ENCODE measurements at places on chromosomes 1 and 21.
A peak's percentile ranks its signal among the peaks of the same experiment; 100 is the strongest.

GRCh38 chr1:185668013-185668412 lies 66.2 kb upstream of the HMCN1 start:
- DNase-seq, result no peak

DNA sequence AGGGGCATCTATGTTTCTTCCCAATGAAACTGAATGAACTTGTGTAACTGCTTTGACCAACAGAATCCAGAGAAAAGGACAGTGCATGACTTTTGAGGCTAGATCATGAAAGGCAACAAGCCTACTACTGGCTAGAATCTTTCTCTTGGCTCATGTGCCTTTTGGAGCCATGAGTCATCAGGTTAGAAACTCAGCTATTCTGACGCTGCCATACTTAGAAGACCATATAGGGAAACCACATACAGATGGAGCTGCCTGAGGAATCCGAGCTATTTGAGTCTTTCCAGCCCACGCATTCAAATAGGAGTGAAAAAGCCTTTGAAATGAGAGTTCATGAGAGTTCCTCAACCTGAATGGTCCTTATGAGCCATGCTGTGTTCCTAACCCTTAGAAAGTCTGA lies 738.5 kb upstream of the CHRM3 start:
- no peak for DNase-seq

GRCh38 chr1:182795563-182796228 lies 6.1 kb downstream of the NPL start:
- peak; percentile 98 for DNase-seq

- DNase-seq, result peak; percentile 42
Measured at GRCh38 chr1:227934476-227935313, 13.0 kb downstream of the WNT9A start.

DNA sequence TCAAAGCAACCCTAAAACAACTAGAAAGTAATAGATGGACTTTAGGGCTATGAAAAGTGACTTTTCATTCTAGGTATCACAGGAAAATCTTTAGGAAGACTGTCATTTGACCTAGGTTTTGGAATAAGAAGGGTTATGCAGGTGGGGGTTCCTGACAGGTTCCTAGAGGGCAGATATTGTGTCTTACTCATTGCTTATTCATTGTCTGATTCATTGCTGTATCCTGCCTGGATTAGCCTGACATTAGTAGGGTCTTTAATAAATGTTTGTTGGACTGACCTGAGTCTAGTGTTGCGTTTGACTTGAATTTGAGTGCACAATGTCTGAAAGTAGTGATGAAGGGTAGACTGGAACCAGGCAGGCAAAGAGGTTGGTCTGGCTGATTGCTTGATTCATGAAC lies 6.0 kb downstream of the FNBP1L start:
- DNase-seq, result no peak

DNA sequence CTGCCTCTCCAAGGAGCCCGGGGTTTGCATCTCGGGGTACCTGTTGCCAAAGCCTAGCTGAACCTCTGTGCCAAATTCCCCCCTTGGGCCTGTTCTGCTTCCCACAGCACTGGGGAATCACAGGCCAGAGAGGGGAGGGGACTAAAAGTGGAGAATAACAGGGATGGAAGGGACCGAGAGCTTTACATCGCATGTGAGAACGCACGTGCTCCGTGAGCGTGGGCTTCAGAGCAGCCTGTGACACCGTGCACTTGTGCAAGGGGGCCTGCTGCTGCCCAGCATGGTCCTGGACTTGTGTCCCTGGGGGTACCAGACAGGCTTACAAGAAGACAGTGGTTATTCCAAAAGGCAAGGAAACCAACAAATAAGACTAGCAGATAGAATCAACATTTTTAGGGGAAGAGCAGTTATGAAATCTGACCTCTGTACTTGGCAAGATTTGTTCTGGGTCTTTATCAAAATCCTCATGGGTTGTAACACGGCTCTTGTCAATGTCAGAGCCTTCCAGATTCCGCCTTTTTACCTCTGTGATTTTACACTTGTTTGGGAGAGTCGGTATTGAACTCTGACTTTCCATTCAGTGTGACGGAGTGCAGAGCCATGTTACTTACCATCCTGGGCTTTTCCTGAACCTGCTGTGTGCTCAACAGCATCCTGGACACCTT lies 36.2 kb upstream of the TNFRSF1B start:
- no peak for DNase-seq

DNA sequence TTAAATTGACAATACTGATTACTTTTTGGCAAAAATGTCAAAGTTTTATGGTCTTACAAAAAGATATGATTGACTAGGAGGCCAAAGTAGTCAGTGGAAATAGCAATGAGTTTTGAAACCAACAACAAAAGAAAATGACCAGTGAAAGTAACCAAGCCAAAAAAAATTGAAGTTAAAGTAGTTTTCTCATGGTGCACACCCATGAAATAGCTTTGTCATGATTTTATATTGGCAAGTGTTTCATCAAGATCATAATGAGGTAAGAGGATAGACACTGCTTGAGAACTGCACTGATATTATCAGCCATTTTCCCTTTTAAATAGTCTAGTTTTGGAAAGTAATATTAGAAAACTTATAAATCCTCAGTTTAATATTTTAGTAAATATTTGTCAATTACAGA lies 206.2 kb upstream of the ADAMTS5 start:
- no peak for DNase-seq

GRCh38 chr1:169236143-169236542 lies 129.7 kb downstream of the ATP1B1 start:
- DNase-seq, result no peak

GRCh38 chr1:150575072-150575489 lies 4.3 kb downstream of the MCL1 start:
- peak; percentile 16 for DNase-seq

GRCh38 chr1:11802616-11802972 lies 3.2 kb downstream of the MTHFR start:
- DNase-seq, result peak; percentile 40

GRCh38 chr1:179175011-179175841 lies 54.3 kb downstream of the ABL2 start:
- DNase-seq, result peak; percentile 77

DNA sequence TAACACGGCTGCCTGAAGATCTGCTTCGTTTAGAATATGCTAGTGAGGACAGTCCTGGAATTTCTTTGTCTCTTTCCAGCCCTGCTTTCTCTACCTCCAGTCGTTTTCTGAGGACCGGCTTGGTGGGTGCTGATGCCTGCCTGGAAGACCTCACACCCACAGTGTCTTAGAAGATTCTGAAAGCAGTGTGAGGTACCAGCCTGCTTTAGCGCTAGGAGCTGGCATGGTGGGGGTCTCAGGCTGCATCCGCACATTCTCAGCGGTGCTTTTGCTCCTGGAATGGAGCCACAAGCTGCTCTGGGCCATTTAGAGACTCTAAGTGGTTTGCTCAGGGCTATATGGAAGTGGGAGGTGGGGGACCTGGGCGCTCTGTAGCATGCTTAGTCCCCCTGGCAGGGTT lies 61.4 kb downstream of the CD247 start:
- no peak for DNase-seq

DNA sequence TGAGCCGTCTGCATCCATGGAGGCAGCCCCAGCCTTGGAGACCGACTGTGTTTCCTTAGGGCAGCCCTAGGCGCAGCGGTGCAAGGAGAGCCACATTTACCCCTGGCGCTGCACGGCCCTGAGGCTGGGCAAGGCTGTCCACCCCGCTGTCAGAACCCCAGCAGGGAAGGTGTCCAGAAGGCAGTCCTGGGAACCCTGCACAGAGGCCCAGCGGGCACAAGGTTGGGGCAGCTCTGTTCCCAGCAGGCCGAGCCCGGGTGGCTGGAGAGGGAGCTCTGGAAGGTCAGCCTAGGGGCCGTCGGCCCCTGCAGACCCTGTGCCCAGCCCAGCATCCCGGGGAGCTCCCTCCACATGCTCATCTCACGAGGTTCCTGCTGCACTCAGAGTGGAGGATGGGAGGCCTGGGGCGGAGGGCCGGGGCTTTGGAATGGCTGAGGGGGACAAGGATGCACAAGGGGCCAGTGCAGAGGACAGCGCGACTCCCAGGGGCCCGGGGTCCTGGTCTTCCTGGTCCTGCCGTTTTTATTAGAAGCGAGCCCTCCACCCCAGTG lies 19.9 kb upstream of the SAMD11 start:
- no peak for DNase-seq

DNA sequence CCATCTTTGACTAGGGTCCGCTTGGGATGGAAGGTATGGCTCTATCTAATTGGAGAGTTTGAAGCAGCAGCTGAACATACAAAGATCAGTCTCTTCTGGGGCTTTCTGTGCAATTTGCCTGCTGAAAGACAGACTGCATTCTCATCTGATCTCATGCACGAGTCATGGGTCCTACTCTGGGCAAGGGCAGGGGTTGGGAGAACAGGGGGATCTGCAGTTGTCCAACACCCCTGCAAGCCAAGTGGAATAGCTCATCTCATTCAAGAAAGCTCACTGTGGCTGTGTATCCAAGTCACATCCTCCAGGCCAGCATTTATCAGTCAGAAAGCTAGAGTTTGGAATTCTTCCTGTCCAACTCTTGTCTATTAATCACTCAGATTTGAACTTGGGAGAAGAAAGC lies 177.2 kb upstream of the C8B start:
- no peak for DNase-seq

GRCh38 chr1:157369808-157370521 lies 182.3 kb downstream of the FCRL5 start:
- DNase-seq, result peak; percentile 90

DNA sequence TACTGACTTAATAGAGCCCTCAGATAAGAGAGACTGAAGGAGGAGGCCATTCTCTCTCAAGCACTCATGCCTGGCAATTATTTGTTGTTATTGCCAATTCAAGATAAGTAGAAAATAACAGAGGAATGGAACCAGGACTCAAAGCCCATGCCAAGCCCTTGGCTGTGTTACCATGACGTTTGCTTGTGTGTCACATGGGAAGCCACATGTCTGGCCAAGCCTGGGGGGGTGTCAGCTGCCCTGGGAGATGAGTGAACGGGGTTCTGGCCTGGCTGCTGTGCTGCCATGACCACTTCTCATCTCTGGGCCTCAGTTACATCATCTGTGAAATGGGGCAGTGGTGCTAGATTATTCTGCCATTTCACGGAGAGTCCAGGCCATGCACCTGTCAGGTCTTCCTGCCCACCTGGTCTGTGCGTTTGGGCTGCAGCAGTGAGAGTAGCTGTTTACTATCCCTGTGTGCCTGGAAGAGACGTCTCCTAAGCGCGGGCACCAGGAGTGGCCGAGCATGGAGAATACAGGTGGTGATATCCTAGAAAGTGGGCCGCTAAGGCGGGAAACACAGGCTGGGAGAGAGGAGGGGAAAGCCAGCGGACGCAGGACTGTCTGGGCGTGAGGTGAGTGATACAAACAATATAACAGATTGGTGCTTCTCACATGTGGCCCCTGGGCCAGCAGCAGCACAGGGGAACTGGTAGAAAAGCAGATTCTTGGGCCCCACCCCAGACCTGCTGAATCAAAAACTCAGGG lies 67.8 kb downstream of the MAN1C1 start:
- DNase-seq, result no peak

DNA sequence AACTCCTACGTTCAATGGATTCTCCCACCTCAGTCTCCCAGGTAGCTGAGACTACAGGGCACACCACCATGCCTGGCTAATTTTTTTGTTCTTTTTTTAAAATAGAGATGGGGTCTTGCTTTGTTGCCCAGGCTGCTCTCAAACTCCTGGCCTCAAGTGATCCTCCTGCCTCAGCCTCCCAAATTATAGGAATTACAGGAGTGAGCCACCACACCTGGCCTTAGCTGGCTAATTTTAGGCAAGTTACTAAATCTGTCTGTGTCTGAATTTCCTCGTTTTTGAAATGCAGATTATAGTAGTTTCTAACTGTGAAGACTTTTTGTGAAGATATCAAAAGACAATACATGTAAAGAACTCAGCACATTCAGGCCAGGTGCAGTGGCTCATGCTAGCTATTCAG lies 13.7 kb downstream of the ACBD6 start:
- DNase-seq, result no peak

GRCh38 chr1:1430114-1430982 lies 5.1 kb upstream of the VWA1 start:
- no peak for DNase-seq

DNA sequence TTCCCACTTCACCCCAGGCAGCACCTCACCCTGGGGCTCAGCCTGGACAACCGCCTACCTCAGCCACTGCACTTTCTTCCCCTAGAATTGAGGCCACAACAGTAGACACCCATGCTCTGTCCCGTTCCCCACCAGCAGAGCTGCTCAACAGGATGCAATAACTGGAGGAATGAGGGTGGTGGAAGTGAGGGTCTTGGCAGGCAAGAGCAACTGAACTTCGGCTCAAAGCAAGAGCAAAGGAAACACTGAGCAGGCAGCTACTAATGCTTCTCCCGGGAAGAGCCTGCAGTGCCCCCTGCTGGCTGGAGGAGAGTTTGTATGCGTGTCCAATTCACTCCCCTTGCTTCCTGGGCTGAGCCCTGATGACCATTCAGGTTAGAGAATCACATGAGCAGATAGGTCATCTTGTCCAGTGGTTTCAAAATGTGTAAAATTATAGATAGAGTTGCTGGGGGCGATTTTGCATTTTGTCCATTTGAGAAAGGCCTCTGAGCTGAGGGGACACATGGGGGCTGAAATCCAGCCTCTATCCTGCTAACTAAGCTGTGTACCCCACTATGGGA lies 13.9 kb downstream of the NT5C1A start:
- peak; percentile 86 for DNase-seq

DNA sequence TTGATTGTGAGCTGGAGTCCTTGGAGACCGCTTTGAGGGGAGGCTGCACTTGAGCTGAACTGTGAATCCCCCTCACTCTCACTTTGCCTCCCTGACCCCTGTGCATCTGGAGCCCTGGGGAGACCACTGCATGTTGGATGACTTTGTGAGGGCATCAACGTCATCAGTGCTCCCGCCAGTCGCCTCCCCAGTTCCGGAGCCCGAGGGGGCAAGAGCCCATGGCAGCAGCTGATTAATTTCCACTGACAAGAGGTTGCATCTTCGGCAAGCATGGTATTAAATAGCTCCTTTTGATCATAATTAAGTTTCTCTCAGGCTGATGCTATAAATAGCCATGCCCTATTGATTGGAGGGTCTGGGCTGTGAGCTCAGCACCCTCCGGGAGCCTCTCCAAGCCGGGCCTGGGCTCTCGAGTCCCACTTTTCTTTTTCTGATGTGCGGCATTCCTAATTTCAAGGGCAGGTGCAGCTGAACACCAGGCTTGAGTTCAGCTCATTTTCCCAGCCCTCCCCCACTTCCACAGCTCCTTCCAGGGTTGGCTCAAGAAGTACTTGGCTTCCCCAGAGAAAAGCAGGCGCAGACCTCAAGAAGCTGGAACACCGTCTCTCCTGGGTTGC lies 33.2 kb downstream of the KCND3 start:
- no peak for DNase-seq

Data from inflammatory macrophage treated with lipopolysaccharide for 1 hour (primary cell).